Amygdala (tissue), 56 donors: ENCODE measurements at places on chromosomes 7 and 10.

GRCh38 chr10:103571656-103571975 lies 78.1 kb downstream of the NEURL1 start:
- no peak for DNase-seq

DNA sequence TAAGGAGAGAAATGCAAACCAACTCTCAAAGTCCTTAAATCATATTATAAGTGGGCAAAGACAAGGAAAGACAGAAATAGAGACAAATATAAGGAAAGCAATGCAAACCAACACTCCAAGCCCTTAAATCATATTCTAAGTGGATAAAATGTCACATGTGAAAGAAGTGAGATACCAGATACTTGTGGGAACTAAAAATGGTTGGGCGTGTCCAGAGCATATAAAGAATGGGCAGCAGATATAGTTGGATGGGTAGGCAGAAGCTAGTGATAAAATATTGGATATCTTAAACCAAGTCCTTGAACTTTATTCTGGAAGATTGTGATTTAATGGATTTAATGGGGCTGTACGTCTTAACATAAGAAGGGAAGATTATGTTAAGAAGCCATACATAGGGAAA lies 1065.2 kb upstream of the C7orf33 start:
- DNase-seq: no peak

DNA sequence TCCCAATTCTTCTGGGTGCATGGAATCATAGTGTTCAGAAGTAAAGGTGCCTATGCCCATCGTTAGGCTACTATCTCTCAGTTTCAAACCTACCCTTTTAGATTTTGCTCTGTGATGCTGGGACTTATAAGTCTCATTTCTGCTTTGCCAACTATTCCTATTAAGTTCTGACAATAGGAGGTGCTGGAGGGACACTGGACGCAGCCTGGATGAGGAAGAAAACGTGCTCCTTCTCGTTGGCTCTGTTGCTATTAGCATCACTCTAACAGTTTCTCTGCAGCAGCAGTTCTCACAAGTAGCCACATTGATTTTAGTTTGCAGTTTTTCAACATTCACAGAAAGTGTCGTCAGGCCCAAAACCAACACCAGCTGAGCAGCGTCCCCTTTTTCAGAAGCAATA lies 72.4 kb downstream of the ABCC2 start:
- DNase-seq: no peak

DNA sequence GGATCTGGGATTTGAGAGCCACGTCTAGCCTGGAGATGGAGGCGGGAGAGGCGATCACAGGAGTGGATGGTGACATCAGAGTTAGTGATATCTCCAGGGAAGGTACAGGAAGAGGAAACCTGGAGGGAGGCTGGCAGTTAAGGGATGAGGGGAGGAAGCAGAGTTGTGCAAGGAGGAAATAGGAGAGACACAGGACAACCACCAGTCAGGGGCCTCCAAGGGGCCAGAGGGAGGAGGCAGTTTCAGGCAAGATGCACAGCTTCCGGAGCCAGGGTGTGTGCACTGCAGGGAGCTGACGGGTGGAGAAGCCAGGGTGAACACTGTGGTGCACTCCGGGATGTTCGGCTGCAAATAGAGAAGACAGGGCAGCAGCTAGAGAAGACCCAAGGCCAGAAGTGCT lies 141.2 kb downstream of the GLI3 start:
- no peak for DNase-seq

- no peak for DNase-seq
Measured at GRCh38 chr10:7625836-7626235, 40.9 kb downstream of the ITIH5 start.

GRCh38 chr7:7799138-7799537 lies 80.7 kb upstream of the RPA3 start:
- DNase-seq: no peak

GRCh38 chr7:136601772-136602171 lies 266.7 kb upstream of the CHRM2 start:
- no peak for DNase-seq

DNA sequence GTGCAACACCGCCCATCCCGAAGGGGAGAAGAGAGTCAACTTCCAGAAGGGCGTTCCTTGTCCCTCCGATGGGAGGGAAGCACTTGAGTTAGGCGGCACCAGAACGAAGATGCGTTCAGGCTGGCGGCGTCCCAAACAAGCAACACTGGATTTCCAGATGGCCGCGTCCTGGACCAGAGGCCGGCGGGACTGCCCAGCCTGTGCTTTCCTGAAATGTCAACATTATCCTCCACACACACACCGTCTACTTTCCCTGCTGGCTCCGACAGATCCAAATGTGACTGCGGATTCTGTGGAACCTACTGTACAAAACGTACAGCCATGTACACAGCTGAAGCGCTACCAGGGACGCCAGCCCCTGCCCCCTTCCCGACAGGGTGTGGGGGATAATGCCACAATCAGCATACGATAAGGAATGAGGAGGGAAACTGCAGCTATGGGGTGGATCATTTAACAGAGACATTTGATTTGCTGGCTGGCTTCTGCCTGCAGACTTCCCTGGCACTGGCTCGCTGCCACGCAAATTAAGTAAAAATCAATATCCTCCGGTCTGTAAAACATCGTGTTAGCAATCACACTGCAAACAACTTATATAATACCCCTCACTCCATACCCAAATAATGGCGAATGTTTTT lies 82.1 kb downstream of the ZRANB1 start:
- peak; percentile 32 for DNase-seq

GRCh38 chr10:76403912-76404311 lies 972.5 kb downstream of the LRMDA start:
- no peak for DNase-seq

GRCh38 chr10:72089618-72090017 lies 1.3 kb upstream of the SPOCK2 start:
- DNase-seq: no peak

DNA sequence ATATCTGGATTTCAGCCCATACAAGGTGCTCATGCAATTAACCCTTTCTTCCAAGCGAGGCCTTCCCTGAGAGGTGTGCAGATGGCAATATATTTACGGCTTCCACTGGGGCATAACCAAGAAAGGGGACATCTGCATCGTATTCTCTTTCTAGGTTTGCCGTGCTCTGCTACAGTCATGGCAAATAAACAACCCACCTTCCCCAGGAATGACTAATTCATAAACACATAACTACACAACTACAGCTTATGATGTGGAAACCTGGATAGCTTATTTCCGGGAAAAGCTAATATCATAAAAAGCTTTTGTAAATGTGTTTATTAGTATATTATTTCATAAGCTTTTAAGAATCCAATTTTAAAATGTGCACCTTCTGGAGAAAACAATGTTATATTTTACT lies 120.0 kb downstream of the CAMK1D start:
- DNase-seq: no peak

GRCh38 chr7:75795831-75796285 lies 17.7 kb downstream of the CCL24 start:
- DNase-seq: no peak

GRCh38 chr10:593421-593820 lies 96.0 kb downstream of the DIP2C start:
- DNase-seq: no peak

GRCh38 chr7:130931423-130931822 lies 197.4 kb upstream of the KLF14 start:
- no peak for DNase-seq

GRCh38 chr7:65744406-65744805 lies 128.5 kb upstream of the VKORC1L1 start:
- DNase-seq: no peak

GRCh38 chr10:14673189-14673861 lies 101.4 kb downstream of the FAM107B start:
- DNase-seq: no peak

- DNase-seq: no peak
Measured at GRCh38 chr7:31782411-31782991, 95.5 kb downstream of the PPP1R17 start.

DNA sequence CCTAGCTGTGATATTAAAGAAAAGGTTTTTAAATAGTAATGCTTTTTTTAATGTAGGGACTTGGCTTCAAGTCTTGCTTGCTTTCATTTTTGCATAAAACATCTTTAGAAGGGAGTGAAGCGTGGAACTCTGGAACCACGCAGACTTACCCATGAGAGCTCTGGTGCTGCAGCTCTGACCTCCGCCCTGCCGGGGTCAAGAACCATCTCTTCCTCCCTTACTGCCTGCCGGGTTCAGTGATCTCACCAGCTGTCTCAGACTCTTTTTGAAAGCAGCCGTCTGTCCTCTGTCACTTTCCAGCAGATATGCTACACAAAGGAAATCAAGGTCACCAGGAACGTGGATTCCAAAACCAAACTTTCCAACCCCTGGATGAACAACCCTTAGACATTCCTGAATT lies 353.8 kb downstream of the GPR37 start:
- no peak for DNase-seq

DNA sequence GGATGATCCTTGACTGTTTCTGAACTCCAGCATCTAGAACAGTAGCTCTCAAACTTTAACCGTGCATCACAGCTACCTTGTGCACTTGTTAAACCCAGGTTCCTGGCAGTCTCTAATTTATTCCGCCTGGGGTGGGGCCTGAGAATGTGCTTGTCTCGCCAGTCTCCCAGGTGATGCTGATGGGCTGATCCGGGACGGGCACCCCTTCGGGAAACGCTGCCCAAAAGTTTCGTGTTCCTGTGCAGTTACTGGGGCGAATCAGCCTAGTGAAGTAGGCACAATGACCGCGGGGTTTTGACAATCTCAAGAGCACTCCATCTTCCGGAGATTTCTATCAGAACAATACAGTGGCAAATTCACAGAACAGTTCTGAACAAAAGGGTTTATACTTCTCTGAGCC lies 29.9 kb downstream of the ADCYAP1R1 start:
- no peak for DNase-seq

GRCh38 chr10:110500515-110500905 lies 2.8 kb downstream of the DUSP5 start:
- DNase-seq: no peak

DNA sequence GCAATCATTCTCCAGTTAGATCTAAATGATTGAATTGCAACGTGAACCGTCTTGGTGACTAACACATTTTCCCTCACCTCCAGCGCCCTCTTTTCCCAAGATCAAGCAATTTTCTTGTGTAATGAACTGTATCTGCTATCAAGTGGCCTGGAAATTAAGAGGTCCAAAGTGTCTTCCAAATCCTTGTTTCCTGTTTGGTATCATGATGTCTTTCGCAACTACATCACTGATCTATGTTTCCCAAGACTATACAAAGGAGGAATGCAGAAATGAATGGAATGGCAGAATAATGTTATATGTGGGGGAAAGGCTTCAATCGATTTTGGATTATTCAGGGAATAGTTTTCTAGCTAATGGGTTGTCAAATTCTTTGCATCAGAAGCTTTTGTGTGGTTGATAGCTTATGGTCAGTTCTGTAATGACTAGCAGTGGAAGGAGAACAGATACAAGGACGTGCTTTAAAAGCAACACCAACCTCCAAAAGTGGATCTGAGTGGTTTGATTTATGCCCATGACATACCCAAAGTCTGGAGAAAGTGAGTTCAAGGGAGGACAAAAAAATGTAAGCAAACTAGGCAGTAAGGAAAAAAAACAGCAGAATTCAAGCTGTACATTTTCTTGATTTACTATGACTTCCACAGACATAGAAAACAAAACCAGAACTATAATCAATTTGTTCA lies 14.6 kb upstream of the ZEB1 start:
- no peak for DNase-seq

DNA sequence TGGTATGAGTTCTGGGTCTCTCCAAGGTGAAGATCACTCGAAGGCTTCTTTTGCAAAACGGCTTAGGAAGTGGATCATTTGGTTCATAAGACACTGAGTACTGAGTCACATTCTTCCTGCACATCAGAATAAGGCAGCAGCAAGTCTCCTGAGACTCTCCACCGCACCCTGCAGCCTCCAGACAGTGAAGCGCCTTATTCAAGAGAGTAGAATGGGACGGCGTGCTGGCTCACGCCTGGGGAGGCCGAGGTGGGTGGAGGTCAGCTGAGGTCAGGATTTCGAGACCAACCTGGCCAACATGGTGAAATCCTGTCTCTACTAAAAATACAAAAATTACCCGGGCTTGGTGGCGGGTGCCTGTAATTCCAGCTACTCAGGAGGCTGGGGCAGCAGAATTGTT lies 70.3 kb downstream of the C10orf143 start:
- DNase-seq: no peak

DNA sequence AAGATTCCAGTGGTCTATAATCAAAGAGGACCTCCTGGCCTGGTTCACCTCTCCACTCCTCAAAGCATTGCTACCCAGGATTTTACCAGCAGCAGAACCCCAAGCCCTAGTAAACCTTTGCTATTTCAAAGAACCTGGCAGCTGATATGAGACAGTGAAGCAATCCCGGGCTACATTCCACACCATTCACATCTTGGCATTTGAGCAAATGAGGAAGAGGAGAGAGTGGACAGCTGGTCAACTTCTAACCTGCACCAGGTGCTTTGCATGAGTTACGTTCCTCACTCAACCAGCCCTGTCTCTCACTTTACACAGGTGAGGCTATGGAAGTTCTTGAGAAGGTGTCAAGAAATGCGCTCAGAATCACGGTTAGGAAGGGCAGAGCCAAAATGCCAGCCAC lies 1.1 kb downstream of the CCDC3 start:
- no peak for DNase-seq

DNA sequence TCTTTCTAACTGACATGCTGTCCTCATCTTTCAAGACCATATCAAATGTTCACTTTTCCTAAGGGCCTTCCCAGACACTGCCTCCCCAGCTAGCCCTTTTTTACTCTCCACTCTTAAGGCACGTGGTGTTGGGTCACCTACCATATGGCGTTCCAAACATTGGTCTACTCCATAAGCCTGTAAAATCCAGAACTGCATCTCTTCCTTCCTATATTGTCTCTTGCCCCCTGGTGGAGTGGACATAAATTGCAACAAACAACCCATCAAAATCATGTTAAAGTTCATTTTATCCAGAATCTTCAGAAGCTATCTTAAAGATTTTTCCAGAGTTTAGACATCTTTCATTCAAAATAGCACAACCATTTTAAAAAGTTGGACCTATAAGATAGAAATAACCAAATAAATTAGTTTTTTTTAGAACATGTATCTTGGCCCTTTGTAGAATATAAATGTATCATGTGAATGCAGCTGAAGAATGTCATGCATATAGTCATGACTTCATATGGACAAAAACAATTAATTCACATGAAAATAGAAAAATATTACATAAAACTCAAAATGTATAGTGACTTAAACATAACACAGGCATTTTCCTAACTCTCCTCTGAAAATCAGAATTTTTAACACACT lies 180.6 kb upstream of the CHRM2 start:
- no peak for DNase-seq

- no peak for DNase-seq
Measured at GRCh38 chr7:963236-964078, 9.0 kb upstream of the ADAP1 start.

DNA sequence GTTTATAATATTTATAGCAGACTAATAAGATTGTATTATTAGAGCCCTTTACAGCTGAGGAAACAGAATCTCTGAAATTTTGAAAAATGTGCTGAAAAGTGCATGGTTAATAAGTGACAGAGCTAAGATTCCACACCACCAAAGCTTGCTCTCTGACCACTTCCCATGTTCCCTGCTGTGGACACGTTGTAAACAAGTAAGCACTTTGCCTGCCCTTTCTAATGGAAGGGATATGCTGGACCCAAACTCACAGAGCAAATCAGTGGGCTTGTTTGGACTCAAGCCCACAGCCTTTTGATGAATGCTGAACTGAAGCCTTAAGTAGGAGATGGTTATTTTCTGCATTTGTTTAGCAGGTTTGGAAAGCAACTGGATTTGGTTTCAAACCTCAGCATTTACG lies 214.0 kb upstream of the TMEM72 start:
- no peak for DNase-seq

- no peak for DNase-seq
Measured at GRCh38 chr7:12385364-12385786, 18.3 kb downstream of the VWDE start.

GRCh38 chr7:139758388-139758787 lies 19.4 kb downstream of the HIPK2 start:
- no peak for DNase-seq

GRCh38 chr7:21912305-21912704 lies 33.4 kb downstream of the CDCA7L start:
- no peak for DNase-seq
